ENCODE measurements at places on chromosomes 1 and 21.

- DNase-seq, result peak; percentile 78
These were observed 83.1 kb downstream of the HHIPL2 start for GRCh38 chr1:222464841-222465210.

- no peak for DNase-seq
These were observed 8.0 kb upstream of the HEATR1 start for GRCh38 chr1:236612349-236612748.

DNA sequence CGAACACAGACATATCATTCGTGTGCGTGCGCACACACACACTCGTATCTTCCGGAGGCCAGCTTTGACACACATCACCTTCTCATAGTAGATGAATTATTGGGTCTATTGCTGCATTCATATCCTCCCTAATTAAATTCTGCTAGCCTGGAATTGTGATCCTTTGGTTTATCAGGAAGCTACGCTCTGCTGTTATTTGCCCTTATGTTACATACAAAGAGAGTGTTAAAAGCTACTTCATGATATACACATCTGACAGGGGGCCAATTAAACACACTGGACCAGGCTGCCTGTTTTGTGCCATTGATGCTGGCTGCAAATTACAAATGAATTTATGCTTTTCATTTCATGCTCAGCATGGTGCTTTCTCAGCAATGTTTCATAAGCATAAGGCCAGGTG lies 252.0 kb downstream of the RHOU start:
- no peak for DNase-seq

- no peak for DNase-seq
These were observed 33.9 kb downstream of the MPZL1 start for GRCh38 chr1:167755654-167756053.

GRCh38 chr1:240116831-240117769 lies 25.4 kb downstream of the FMN2 start:
- DNase-seq, result no peak

- no peak for DNase-seq
These were observed 8.1 kb downstream of the SDC3 start for GRCh38 chr1:30900486-30900885.

GRCh38 chr1:180754453-180754852 lies 122.6 kb downstream of the XPR1 start:
- no peak for DNase-seq

DNA sequence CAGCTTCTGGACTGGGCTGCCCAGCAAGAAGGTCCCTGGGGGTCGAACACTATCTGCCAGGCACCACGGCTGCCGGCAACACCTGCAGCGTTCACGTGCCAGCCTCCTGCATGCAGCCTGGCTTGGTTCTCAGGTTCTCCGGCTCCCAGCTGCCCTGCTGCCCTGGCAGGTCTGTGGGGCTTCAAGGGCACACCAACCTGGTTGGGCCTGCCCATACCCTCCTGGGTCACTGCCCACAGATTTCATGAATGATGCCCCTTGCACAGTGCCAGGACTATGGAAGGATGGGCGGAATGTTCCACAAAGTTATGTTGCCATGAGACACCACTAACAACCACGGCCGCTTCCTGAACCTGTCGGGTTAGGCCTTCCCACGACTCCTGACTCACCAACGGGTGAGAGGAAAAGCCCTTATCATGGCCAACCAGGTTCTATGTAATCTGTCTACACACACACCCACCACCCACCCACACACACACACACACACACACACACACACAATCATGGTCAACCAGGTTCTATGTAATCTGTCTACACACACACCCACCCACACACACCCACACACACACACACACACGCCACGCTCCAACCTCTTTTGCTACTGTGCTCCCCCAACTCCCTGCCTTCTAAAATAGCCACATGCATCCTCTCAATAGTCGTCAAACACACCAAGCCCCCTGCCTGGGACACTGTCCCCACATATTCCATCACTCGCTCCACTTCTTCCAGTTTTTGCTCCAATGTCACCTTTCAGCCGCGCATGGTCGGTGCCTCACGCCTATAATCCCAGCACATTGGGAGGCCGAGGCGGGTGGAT lies 32.2 kb downstream of the HSPG2 start:
- DNase-seq, result no peak

DNA sequence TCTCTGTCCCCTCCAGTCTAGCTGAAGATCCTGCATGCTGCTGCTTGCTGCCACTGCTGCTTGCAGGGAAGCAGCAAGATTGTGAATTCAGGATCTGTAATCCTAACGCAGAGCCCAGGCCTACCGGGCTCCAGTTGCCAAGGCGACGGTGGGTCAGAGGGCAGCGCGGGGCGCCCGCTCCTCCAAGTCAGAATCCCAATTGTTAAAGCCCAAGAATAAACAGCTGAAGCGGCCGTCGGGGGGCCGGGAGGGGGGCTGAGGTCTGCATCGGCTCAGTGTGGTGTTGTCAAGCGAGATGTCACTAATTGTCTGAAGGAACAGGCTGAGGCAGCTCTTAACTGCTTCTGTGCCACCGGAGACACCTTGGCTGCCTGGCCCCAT lies 36.8 kb downstream of the AHDC1 start:
- no peak for DNase-seq

GRCh38 chr1:206674745-206675175 lies 9.9 kb upstream of the MAPKAPK2 start:
- DNase-seq, result no peak

- DNase-seq, result no peak
These were observed 35.7 kb upstream of the SLC30A1 start for GRCh38 chr1:211614615-211615014.

DNA sequence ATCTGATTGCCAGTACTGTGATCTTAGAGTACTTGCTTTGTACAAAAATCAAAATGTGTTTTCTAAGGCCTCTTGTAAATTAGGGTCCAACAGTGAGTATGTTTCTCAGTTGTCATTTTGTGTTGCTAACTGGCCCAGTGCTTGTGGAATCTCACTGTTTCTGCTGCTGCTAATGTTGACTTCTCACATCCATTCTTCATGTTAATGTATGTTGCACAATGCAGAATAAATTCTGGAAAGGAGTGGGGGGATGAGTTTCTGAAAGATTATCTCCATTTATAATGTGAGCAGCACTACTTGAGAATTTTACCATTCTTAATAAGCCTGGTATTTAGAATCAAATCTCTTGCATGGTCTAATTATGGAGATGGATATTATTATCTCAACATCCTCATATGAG lies 57.9 kb downstream of the CACHD1 start:
- no peak for DNase-seq

GRCh38 chr1:230307213-230307612 lies 118.9 kb downstream of the PGBD5 start:
- DNase-seq, result no peak

DNA sequence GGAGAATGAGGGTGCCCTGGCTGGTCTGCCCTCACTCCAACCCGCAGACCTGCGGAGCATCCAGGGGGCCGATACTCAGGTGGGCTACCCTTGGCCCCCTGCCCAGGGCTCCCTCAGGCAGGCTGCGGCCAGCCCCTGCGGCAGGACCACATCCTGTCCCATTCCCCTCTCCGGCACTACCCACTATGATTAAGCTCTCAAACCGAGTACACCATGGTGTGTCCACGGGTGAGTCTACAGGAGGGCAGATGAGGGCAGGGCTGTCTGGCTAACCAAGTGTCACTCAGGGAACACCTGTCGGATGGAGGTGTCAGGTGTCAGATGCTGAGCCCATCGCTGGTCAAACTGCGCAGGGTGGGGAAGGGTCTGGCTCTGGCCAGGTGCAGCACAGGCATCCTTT lies 47.2 kb downstream of the SLC66A1 start:
- DNase-seq, result no peak

DNA sequence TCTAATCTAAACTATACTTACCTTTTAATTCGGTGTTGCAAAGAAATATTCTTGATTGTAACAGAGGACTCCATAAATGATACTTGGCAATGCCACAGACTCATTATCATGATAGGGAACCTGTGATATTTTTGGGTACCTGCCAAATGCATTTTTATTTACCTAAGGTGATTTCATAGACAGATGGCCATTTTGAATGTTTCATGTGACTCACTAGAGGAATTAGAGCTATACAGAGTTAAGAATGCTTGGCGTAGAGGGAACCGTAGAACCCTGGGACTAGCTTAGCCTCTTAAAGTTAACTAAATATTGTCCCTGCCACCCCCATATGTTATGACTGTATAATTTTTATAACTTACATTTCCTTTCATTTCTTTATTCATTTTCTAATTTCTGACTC lies 136.1 kb downstream of the DISP1 start:
- no peak for DNase-seq

GRCh38 chr1:9643351-9644256 lies 7.9 kb upstream of the PIK3CD start:
- DNase-seq, result no peak

DNA sequence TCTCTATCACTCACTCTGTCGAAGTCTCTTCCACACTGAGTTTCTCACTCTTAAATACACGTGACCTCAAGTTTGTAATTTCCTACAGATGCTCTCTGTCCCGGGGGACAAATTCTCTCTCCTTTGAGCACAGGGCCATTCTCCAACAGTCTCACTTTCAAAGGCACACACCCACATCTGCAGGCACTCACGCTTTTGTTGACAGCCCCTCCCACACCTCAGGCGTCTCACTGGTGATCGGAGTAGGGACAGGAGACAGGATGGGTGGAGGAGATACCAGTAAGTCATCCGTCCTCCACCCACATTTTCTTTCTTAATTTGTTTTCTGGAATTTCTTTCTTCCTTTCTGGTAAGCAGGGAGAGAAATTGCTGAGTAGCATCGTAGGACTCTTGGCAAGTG lies 40.6 kb upstream of the GREM2 start:
- DNase-seq, result no peak

DNA sequence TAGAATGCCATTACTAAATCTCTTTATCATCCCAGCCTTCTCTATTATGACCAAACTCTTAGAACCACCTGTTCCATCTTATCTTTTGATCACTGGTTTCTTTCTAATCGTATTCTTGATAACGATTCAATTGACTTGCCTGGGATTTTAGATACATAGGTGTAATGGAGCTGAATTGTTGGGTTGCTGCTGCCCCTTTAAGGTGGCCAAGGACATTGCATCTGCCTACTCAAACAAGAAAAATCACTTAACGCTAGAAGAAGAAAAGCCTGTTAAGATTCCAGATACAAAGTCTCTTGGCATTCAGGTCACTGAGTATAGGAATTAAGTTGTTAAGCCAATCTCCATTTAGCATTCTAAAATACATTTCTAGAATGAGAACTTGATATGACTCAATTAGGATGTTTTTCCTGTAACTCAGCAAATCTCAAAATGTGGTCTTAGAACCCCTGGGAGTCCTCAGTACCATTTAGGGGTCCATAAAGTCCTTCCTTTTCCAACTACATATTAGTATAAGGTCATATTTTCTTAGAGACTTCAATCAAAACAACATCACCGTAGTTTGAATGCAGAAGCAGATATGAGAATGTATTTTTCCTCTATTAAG lies 12.4 kb downstream of the NEXN start:
- peak; percentile 3 for DNase-seq

DNA sequence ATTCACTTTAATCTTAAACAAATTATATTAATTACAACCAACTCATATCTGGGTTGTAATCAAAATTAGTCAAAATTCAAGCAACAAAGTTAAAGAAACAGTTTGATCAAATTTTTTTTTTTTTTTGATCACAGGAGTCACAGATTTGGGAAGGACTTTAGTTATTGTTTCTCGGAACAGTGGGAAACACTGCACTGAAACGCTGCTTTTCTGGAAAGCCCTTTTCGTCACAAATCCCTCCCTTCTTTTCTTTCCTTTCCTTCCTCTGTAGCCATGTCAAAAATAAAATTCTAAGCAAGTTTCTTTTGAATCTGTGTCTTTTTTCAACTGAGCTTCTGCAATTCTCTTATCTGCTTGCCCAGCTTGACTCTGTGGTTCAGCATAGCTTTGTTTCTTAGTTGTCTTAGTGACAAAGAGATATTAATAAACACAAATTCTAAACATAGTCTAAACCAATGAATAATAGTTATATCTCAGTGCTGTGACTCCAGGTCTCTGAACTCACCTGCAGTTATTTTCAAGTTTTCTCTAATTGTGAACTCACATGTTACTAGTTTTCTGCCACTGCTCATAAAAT lies 53.8 kb downstream of the PTGS2 start:
- DNase-seq, result no peak

GRCh38 chr1:184823080-184823479 lies 68.4 kb upstream of the EDEM3 start:
- DNase-seq, result no peak

DNA sequence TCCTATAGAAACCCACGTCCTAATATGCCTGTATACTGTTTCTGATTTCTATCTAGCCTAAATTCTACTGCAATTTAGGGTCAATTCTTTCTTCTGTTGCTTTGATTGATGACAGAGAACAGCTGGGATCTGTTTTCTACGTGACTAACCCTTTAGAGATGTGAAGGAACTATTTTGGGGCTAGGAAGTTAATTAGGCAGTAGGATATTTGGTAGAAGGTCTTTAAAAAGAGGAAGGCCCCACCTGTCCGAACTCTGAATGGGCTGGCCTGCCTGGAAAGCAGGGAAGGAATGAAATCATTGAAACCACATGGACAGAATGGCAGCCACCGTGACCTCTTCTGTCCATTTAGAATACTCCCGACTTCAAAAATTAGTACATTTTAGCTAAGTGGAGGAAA lies 21.0 kb downstream of the EIF2D start:
- no peak for DNase-seq

GRCh38 chr1:35573198-35574124 lies at the start of gene TFAP2E:
TSS of gene TFAP2E (plus strand) at chr1:35573314. CDS start at chr1:35573578, 264 bp downstream.
- DNase-seq, result no peak

DNA sequence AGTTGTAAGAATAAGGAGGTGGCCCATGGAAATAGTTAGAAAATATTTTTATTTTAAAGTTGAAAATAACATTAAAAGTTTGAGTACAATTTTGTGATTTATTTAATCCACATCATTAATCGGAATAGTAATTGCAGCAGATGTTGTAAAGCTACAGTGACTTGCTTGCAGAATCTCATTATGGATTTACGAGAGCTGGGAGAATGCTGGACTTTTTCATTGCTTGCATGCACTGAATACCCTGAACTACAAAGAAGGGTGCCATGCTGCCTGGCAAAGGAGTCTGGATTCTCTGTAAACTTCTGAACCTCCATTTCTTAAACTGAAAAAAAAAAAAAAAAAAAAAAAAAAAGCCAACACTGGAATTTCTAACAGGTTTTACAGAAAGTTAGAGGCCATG lies 26.5 kb downstream of the WDR64 start:
- no peak for DNase-seq

DNA sequence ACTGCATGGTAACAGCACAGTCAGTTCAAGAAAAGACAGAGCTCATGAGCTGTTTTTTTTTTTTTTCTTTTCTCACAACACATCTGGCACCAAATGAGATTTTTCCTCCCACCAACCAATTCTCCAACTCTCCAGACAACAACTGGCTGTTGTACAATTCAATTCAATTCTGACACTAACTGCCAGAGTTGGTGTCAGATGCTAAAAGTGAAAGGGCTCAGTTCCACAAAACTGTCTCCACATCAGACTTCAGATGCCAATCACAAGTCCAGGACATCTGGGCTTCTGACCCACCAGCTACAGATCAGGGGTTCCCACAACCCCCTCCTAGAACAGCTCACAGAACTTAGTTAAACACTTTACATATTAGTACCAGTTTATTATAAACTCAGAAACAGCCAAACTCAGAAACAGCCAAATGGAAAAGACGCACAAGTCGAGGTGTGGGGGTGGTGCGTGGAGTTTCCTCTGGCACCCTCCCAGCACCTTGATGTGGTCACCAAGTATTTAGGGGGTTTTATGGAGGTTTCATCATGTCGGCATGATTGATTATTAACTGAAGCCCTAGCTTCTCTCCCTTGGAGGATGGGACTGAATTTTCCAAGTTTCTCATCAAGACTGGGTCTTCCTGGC lies 39.2 kb upstream of the LRRC8D start:
- peak; percentile 56 for DNase-seq

Measured in CD4-positive, alpha-beta T cell treated with Interleukin-12 subunit alpha and Interleukin-12 subunit beta, for 1 hour (primary cell).